PC-3 (cell line): ENCODE measurements at places on chromosomes 16 and 17. TPM values are rescaled to one million over a fixed set of nuclear protein-coding genes. Genes with fewer than 3 reads are reported as not detected.

Gene ALDH3A1
- total RNA-seq = 27.9 and 30.1 TPM in 2 replicates

Gene TAC4
- not detected in 2 replicates for total RNA-seq

Gene CCL7
- not detected in 2 replicates for total RNA-seq

Gene HYDIN
- total RNA-seq = 0.12 and 0.69 TPM in 2 replicates

Gene CTRB2
- not detected in 2 replicates for total RNA-seq

Gene KCNJ2
- total RNA-seq = 0.36 TPM in 1 of 2 replicates, not detected in the other

Gene NTHL1
- 87.1 and 90.1 TPM in 2 replicates for total RNA-seq

Gene SYNGR2
- 213 and 220 TPM in 2 replicates for total RNA-seq

Gene SRL
- total RNA-seq = not detected in 2 replicates

Gene COASY
- 33.3 and 54.3 TPM in 2 replicates for total RNA-seq

Gene DHX58
- total RNA-seq = not detected in 2 replicates

Gene CCL17
- not detected in 2 replicates for total RNA-seq

Gene ABCA8
- total RNA-seq = 0.22 and 0.92 TPM in 2 replicates

Gene ABI3
- total RNA-seq = not detected in 2 replicates

Gene LYRM1
- 21.9 and 35.1 TPM in 2 replicates for total RNA-seq
